Left renal cortex interstitium (tissue), 4 donors: ENCODE measurements at places on chromosomes 11 and 22. TPM values are rescaled to one million over a fixed set of nuclear protein-coding genes. Genes with fewer than 3 reads are reported as not detected.

Gene DGCR6
- polyA plus RNA-seq = 12.2 TPM

Gene C11orf86
- polyA plus RNA-seq = not detected

Gene DNHD1
- polyA plus RNA-seq = 5.2 TPM

Gene ANO5
- 4.6 TPM for polyA plus RNA-seq

Gene SCN2B
- 3.9 TPM for polyA plus RNA-seq

Gene C11orf97
- not detected for polyA plus RNA-seq

Gene FGF4
- not detected for polyA plus RNA-seq

Gene GAL3ST1
- polyA plus RNA-seq = 24.9 TPM

Gene SMTN
- polyA plus RNA-seq = 51.1 TPM

Gene C22orf31
- polyA plus RNA-seq = 1.5 TPM

Gene MTFP1
- 12.8 TPM for polyA plus RNA-seq

Gene PNPLA5
- polyA plus RNA-seq = 0.16 TPM

Gene CNTN5
- 20.8 TPM for polyA plus RNA-seq

Gene BIRC3
- polyA plus RNA-seq = 1.8 TPM

Gene APOL6
- polyA plus RNA-seq = 3.4 TPM

Gene TXNRD2
- polyA plus RNA-seq = 25.3 TPM

Gene MUC6
- polyA plus RNA-seq = 33.0 TPM

Gene GTSE1
- polyA plus RNA-seq = 17.3 TPM

Gene OR4A47
- not detected for polyA plus RNA-seq

Gene KRTAP5-7
- 0.10 TPM for polyA plus RNA-seq

Gene RNF121
- polyA plus RNA-seq = 46.1 TPM

Gene GRM5
- polyA plus RNA-seq = 0.30 TPM

Gene MAJIN
- polyA plus RNA-seq = 1.5 TPM

Gene OR5A1
- not detected for polyA plus RNA-seq

Gene IFITM10
- polyA plus RNA-seq = 0.11 TPM

Gene HEPHL1
- polyA plus RNA-seq = 0.10 TPM

Gene MUC15
- 3.0 TPM for polyA plus RNA-seq
